ENCODE measurements at places on chromosomes 2 and 18.

DNA sequence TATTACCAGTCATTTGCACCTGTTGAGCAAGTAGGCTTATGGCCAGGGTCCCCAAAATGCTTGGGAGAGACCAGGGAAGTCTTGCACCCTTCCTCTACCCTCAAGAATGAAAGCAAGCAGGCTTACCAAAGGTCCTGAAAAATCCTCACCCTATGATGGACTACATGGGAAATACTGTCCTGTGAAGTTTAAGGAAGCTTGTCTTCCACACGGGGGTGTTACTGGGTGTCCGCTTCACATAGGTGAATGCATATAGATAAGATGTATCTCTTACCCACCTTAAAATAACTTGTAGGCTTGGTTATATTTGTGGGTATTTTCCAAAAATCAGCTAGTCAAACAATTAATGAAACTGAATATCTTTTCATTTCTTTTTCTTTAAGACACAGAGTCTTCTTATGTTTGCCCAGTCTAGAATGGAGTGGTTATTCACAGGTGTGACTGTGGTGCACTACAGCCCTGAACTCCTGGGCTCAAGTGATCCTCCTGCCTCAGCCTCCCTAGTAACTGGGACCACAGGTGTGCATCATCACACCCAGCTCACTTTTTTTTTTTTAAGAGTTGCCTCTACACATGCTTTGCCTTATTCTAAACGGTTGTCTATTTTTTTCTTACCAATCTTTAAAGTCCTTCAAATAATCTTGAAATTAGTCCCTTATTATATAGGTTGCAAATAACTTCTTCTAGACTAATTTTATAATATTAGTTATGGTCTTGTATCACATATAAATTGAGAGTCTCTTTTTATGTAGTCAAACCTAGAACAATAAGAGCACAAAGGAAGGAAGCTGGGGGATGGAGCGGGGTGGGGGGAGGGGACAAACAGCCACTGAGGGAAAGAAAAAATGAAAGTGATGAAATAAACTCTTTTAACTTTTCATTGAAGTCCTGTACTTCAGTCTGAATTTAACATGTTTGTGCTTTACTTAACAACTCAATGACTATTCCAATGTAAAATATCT is 49.0 kb downstream of the CERKL start:
- DNase-seq: no peak

DNA sequence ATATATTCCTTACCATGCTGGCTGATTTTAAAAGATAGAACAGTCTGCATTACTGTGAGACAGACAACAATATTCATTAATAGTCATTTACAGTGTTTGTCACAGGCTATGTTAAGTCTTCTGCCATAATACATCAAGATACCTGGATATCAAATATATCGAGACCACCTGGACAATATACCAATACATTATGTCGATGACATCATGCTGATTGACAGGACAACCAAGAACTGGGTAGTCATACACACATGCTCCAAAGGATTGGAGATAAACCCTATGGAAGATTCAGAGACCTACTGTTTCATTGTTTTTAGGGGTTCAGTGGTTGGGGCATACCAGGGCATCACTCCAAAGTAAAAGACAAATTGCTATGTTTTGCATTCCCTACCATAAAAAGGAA is 26.5 kb upstream of the SMCHD1 start:
- no peak for DNase-seq

- peak; percentile 41 for DNase-seq
Observed at GRCh38 chr2:237488901-237489860, 2.1 kb downstream of the MLPH start.

GRCh38 chr2:142926445-142926844 is 49.0 kb downstream of the KYNU start:
- DNase-seq: no peak

- no peak for DNase-seq
Observed at GRCh38 chr2:52698408-52698807, 1069.2 kb upstream of the CHAC2 start.
